ELR (cell line): ENCODE measurements at places on chromosomes 7 and 10.

DNA sequence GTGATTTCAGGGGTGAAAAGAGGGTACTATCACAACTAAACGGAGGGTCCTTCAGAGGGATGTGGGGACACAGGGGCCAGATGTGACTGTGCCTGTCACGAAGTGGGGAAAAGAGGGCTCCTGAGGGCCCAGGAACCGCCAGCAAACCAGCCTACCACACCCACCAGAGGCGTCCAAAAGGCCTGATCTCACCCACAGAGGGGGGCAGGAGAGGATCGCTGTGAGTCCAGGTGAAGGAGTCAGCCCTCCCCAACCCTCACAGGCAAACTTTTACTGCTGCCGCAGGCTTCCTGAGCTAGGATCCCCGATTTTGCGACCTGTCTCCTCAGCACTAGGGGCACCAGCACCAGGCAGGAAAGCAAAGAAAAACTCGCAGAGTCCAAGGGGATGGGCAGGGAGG lies 64.7 kb downstream of the HIPK2 start:
- no peak for DNase-seq

DNA sequence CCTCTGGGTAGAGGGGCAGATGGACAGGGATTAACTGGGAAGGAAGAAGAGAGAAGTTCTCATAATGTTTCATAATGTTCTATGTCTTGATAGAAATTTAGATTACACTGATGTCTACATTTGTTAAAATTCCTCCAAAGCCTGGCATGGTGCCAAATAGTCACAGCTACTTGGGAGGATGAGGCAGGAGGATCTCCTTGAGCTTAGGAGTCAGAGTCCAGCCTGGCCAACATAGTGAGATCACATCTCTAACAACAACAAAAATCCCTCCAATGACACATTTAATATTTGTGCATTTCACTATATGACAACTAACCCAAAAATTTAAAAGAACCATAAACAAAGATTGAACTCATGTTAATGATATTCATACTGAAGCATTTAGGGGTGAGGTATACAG lies 33.0 kb upstream of the PPP1R3C start:
- peak; percentile 75 for DNase-seq

DNA sequence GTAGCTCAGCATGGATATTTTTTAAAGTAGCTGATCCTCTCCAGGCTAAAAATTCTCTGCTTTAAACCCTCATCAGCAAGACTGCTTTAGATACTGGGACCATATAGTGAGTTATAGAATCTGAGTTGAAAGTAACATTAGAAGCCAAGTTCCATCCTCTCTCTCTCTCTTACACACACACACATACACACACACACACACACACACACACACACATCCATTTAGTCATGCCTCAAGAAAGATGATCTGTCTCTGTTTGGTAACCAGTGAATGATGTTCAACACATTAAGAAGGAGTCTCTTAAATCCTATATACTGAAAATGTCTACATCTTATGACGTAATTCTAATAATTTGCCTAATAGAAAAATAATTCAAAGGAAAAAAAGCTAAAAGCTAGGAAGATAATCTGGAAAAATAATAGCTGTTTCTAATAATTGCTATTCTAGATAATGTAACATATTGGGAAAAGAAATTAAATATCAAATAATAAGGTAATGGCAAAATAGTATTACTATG lies 16.9 kb upstream of the ATP6V0A4 start:
- DNase-seq: peak; percentile 4

DNA sequence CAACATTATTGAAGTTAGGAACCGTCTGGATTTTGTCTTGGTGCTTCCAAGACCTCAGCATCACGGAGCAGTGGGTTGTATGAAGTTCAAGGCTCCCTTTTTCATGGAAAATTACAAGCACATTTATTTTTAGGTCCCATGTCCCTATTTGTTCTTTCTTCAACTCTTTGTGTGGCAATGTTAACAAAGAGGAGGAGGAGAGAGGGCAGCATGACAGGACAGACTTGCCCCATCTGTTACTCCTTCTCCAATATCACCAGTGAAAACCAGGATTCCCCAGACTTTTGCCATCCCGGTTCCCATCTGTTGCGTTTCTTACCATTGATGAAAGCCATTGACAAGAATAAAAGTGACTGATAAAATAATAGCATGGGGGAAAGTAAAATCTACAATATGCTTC lies 28.6 kb downstream of the EEPD1 start:
- DNase-seq: no peak

GRCh38 chr7:139153832-139154231 lies 44.3 kb upstream of the ZC3HAV1 start:
- peak; percentile 73 for DNase-seq

DNA sequence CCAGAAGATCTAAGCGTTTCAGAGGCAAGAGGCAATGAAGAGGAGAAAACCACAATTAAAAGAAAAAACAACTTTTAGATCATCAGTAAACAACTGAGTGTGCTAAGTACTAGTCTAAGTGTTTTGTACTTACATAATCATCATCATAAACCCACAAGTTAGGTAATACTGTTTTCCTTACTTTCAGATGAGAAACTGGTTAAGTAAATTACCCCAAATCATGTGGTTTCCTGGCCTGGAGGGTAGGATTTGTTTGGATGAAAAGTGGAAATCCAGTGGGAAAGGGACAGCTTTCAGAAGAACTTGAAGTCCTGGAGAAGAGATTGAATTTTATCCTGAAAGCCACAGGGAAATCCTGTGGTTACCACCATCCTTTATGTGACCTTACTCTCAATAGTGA lies 463.3 kb downstream of the LRMDA start:
- DNase-seq: no peak

- DNase-seq: peak; percentile 54
Observed at GRCh38 chr10:37860494-37861190, 3.2 kb upstream of the ZNF248 start.

GRCh38 chr7:41956705-41957104 lies 253.8 kb upstream of the INHBA start:
- no peak for DNase-seq

DNA sequence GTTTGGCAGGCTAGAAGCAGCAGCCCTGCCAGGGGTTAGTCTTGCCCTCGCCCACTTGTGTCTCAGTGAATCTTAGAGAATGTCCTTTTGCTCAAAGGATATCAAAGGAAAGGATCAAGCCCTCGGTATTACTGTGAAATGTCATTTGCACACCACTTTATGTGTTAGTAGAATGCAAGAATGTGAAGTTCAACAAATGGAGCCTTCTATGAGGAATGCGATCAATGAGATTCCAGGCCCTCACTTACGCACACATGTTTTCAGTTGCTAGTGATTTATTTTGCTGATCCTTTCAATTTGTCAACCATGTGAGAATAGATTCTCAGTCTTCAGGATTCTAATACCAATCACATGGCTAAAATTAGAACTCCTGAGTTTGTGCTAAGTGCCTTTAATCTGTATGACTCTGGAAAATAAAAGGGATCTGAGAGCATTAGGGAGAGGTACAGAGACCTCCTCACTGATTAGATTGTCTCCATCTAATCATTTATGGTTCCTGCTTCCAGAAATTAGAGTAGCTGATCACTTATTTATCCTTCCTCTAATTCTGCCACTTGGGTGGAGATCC lies 123.0 kb upstream of the SP4 start:
- no peak for DNase-seq

DNA sequence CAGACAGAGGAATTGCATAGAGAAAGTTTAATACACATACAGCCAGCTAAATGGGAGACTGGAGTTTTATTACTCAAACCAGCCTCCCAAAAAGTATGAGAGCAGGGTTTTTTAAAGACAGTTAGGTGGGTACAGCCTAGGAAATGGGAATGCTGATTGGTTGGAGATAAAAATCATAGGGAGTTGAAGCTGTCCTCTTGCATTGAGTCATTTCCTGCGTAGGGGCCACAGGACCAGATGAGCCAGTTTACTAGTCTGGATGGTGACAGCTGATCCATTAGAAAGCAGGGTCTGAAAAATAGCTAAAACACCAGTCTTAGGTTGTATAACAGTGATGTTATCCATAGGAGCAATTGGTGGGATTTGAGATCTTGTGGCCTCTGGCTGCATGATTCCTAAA lies 76.1 kb upstream of the POM121L12 start:
- DNase-seq: no peak

- DNase-seq: peak; percentile 91
Observed at GRCh38 chr7:116426428-116427156, 72.9 kb upstream of the CAV2 start.

DNA sequence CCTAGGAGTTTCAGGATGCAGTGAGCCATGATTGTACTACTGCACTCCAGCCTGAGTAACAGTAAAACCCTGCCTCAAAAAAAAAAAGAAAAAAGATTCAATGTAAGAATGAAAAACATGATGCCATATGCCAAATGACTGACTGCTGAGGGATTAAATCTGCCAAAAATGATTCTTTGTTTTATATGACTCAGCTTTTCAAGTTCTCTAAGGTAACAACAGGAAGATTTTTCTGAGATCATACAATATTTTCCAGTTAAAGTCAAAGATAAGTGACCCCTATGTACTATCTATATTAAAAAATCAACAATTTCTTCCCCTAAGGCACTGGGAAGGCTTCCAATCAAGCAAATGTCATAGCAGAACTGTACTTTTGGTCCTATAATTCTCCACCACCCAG lies 271.2 kb upstream of the IMMP2L start:
- DNase-seq: no peak

GRCh38 chr7:63521-64021 lies 128.8 kb upstream of the FAM20C start:
- no peak for DNase-seq

GRCh38 chr7:4302203-4302905 lies 379.7 kb upstream of the FOXK1 start:
- no peak for DNase-seq

GRCh38 chr7:1716263-1717094 lies 46.4 kb downstream of the ELFN1 start:
- peak; percentile 42 for DNase-seq

DNA sequence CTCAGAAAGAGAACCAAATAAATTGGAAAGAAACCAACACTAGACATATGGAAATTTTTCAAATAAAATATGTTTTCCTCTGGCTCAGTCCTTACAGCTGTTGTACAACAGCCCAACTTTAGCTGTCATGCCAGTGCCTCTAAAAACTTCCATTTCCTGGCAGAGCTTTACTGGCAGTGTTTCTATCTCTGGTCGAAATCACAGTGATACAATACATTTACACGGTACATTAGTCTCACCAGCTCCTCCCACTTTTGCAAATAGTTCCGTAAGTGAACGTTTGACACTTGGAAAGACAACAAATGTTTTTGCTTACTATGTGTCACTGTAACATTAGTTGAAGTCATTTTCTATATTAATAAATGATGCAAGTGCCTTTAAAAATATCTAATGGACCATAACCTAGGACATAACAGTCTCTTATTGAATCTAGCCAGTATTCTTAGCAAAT lies 29.8 kb downstream of the BCAP29 start:
- no peak for DNase-seq

GRCh38 chr7:79471283-79471682 lies 17.8 kb upstream of the MAGI2 start:
- peak; percentile 14 for DNase-seq

GRCh38 chr10:131452926-131453720 lies 141.6 kb upstream of the TCERG1L start:
- DNase-seq: no peak

DNA sequence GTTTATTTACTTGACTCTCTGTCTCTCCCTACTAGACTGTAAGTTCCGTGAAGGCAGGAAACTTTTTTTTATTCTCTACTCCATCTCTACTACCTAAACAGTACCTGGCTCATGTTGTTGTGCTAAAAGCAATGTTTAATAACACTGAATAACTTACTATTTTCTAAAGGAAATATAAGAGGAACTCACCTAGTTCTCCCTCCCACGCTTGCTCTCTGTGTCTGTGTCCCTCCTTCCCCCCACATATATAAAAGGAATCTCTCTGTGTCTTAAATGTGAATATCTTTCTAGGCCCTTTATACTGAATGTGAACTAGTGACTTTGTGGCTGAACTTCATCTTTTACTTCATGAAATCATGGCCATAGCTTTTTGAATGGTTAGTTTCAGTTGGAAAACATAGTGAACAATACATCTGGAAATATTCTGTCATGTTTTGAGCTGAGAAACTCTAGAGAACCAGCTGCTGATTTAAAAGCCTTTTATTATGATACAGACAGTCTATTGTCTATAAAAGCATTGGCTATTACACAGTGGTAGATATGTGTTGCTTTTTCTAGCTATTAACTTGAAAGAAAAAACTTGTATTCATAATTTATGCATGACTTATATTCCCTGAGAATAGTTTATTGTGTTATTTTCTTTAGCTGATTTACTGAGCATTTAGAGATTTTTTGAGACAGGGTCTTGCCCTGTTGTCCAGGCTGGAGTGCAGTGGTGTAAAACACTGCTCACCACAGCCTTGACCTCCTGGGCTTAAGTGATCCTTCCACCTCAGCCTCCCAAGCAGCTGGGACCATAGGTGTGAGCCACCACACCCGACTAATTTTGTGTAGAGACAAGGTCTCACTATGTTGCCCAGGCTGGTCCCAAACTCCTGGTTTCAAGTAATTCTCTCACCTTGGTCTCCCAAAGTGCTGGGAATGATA lies 42.5 kb downstream of the VCL start:
- DNase-seq: no peak

GRCh38 chr7:21160401-21160800 lies 267.5 kb upstream of the SP4 start:
- no peak for DNase-seq

DNA sequence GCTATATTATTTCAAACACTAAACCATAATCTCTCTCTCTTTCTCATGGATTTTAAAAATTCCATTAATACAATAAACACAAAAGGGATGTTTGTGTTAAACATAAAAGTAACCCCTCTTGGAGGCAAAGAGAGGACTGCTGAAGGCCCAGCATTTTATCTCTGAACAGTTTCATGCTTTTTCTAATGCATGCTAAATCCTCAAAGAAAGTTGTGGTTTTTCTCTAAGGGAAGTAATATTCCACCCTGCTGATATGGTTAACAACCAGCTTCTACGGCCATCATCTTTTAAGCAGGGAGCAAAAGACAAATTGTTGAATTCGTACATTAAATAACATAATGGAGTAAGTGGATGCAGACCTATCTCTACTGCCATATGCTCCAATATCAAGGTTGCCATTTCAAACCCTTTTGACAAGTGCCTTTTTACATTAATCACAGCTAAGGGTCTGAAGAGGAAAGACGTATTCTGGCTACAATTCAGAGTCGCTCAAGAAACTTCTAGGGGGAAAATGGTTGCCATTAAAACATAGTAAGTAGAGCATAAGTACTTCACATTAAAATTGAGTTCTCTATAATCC lies 103.1 kb downstream of the SLC25A13 start:
- no peak for DNase-seq

GRCh38 chr7:71267734-71268469 lies 136.0 kb downstream of the GALNT17 start:
- DNase-seq: no peak

GRCh38 chr10:85635650-85636049 lies 730.9 kb downstream of the GRID1 start:
- no peak for DNase-seq

DNA sequence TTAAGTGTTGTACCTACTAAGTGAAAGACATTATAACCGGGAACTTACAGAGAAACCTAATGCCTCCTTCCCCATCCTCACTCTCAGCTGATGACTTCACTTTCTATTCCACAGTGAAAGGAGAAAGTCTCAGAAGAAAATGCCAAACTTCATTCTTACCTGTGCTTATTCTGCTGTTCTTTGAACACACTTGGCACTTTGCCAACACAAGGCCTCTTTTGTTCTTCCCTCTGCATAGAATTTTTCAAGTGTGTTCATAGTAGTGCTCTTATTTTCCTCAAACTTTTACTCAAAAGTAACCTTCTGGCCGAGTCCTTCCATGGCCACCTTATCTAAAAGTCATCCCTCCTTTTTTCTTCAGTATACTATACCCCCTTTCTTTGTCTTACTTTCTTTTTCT lies 59.4 kb upstream of the ETV1 start:
- DNase-seq: no peak

GRCh38 chr7:104861729-104862390 lies 152.1 kb upstream of the KMT2E start:
- no peak for DNase-seq
